ENCODE measurements at places on chromosomes 3 and 15. TPM values are rescaled to one million over a fixed set of nuclear protein-coding genes. Genes with fewer than 3 reads are reported as not detected.

Gene ILDR1
- total RNA-seq = 1.6 TPM

Gene AHSG
- total RNA-seq = not detected

Gene CFAP91
- not detected for total RNA-seq

Gene DISP2
- under 0.01 TPM for total RNA-seq

Gene OXTR
- 0.53 TPM for total RNA-seq

Gene IQCH
- total RNA-seq = 2.9 TPM

Gene CCR1
- not detected for total RNA-seq

Gene PLA1A
- total RNA-seq = not detected

Gene CLSTN2
- under 0.01 TPM for total RNA-seq

Gene SCN5A
- total RNA-seq = not detected

Gene COL6A6
- total RNA-seq = not detected

Gene FSIP1
- total RNA-seq = 28.8 TPM

Gene ISG20
- total RNA-seq = 99.9 TPM

Measured in bronchial epithelial cell (primary cell).